ENCODE measurements at places on chromosomes 7 and 10.

GRCh38 chr10:8361510-8361844 lies 307.0 kb downstream of the GATA3 start:
- DNase-seq = no peak

DNA sequence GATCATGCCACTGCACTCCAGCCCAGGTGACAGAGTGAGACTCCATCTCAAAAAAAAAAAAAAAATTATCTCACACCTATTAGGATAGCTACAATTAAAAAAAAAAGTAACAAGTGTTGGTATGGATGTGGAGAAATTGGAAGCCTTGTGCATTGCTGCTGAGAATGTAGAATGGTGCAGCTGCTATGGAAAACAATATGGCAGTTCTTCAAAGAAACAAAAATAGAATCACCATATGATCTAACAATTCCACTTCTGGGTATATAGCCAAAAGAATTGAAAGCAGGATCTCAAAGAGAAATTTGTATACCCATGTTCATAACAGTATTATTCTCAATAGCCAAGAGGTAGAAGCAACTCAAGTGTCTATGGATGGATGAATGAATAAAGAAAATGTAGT lies 143.6 kb upstream of the PRR15 start:
- no peak for DNase-seq

- DNase-seq = no peak
Measured at GRCh38 chr10:132206806-132207535, 20.2 kb downstream of the DPYSL4 start.

- peak; percentile 32 for DNase-seq
Measured at GRCh38 chr7:52715701-52716100, 319.7 kb upstream of the POM121L12 start.

DNA sequence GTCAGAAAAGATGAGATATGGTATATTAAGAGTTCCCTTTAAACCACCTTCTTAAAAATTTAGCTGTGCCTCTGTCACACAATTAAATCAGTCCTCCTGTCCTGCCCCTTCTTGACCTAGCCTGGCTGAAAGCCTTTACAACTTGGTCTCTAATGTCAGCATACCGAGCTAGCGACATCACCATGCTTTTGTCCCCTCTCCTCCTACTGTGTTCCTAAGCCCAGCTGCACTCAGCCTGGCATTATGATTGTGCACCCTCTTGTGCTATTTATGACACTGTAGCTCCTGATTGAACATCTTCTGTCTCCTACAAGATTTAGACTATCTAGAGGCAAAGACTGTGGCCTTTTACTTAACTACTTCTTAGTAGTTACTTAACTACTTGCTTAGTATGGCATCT lies 29.2 kb downstream of the TDRD1 start:
- no peak for DNase-seq

GRCh38 chr10:13658871-13659685 lies 72.3 kb downstream of the PRPF18 start:
- DNase-seq = no peak

DNA sequence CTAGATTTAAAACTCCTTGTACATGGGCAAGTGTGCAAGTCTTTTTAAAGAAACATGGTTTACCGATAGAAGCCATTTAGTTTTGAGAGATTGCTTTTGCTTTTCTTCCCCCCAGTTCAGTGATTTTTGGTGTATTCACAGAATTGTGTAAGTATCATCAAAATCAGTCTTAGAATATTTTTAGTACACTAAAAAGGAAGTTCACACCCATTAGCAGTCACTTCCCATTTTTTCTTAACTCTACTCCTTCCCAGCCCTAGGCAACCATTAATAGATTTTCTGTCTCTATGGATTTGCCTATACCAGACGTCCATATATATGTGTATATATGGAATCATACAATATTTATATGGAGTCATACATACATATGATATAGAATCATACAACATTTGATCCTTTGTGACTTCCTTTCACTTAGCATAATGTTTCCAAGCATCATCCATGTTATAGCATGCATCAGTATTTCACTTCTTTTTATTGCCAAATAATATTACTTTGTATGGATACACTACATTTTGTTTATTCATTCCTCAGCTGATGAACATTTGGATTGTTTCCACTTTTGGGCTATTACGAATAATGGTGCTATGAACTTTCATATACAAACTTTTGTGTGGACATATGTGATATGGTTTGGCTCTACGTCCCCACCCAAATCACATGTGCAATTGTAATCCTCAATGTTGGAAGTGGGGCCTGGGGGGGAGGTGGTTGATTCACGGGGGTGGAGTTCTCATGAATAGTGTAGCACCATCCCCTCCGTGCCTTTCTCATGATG lies 16.5 kb upstream of the ARL4A start:
- no peak for DNase-seq

- no peak for DNase-seq
Measured at GRCh38 chr7:36037121-36037662, 115.9 kb upstream of the EEPD1 start.

DNA sequence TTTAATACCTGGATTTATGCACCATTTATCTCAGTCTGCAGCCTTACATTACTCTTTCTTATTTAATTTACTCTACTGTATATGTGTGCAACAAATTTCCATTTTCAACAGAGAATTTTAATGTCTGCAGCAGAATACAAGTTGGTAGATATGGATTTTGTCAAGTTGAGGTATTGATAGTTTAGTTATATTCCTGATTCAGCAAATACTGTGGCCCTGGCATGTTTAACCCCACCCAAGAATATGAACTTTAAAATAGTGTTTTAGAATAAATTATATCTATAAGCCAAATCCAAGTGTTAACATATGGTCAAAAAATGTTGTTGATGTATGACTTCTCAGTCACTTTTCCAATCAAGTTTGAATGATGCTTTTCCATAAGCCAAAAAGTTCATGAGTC lies 378.4 kb upstream of the NRG3 start:
- no peak for DNase-seq

GRCh38 chr7:41912426-41912825 lies 209.5 kb upstream of the INHBA start:
- DNase-seq = no peak

- DNase-seq = no peak
Measured at GRCh38 chr7:83415840-83416239, 233.1 kb downstream of the SEMA3E start.

DNA sequence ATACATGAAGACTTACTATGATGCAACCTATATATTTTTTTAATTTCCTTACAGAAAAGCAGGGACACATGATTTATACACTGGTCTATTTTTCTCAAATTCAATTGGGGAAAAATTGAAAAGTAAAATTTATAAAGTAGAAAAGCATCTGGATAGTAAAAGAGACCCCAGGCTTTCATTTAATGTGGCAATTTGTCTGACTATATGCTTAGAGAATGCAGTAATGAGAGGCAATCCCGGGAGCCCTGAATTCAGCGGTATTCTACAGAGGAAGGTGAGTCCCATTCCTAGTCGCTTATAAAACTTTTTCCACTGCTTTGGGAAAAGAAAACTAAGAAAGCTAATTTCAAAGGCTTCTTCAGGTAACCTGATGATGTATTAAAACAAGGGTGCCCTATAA lies 167.1 kb downstream of the SEMA3D start:
- DNase-seq = no peak

DNA sequence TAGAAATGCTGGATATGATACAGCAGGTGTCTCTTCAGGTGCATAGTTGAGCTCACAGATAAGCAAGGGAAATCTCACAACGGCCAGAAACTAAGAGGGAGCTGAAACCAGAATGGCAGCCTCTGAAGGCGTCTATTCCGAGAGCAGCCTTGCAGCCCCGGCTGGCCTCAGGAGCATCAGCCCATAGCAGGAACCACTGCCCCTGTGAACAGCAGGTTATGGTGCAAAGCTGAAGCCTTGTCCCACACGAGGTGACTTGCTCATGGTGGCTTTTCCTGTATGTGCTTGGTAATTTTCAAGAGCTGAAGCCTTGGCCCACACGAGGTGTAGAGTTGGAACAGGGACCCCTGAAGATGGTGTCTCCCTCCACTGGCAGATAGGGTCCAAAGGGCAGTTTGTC lies 33.2 kb downstream of the BNIP3 start:
- no peak for DNase-seq

DNA sequence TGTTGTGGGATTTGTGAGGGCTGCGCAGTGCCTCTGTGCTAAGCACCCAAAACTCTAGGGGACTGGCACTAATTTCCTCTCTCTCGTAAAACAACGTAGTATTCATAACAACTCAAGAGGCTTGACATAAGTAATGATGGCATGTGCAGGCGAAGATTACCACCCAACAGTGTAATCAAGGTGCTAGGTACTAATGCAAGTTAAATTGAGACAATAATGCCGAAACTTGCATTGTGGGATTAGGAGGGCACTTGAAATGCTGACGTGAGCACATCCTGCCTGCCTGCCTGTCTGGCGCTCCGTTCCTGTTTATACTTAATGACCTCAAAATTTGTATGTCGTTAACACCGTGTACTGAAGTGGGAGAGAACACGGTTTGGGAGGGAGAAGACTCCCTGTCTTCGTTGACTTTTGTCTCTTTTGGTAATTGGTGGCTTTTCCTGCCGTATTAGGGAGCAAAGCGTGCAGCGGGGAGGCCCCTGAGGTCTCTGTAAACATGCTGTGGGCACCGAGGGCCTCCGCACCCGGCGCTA lies 139.0 kb downstream of the MGMT start:
- no peak for DNase-seq

- no peak for DNase-seq
Measured at GRCh38 chr7:125459038-125459437, 529.4 kb upstream of the POT1 start.

GRCh38 chr7:9120331-9120730 lies 686.9 kb downstream of the NXPH1 start:
- DNase-seq = no peak

DNA sequence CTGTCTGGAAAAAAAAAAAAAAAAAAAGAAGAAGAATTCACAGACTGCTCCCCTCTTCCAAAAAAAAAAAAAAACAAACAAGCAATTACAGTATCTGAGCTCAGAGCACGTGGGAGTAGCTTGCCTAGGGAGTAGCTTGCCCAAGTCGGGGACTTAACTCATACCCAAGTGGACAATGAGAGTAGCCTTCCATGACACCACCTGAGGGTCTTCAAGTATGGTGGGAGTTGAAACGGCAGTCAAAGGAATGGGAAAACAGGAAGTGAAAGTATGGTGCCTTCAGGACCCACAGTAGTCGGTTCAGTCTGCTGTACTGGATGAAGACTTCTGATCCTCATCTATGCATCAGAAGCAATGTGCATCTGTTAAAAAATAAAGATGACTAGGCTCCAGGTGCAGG lies 10.6 kb downstream of the VOPP1 start:
- DNase-seq = no peak

- DNase-seq = no peak
Measured at GRCh38 chr10:33706746-33707145, 372.3 kb upstream of the NRP1 start.

GRCh38 chr7:69817121-69817520 lies 218.8 kb downstream of the AUTS2 start:
- DNase-seq = no peak

DNA sequence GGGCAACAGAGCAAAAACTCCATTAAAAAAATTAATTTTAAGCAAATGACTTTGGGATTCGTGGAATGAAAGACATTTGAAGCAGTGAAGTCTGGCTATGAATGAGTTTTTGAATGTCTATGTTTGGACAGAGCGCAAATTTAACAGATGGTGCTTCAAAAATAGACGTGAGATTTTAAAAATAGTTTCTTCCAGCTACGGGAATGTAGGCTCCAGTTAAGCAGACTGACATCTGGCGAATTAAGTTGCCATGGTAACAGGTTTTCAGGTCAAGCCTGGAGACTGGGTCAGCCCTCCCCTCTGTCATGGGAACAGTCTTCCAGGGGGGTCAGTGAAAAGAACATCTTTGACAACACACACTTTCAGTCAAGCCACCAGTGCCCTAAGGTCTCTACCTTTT lies 62.0 kb downstream of the MYOF start:
- DNase-seq = no peak

DNA sequence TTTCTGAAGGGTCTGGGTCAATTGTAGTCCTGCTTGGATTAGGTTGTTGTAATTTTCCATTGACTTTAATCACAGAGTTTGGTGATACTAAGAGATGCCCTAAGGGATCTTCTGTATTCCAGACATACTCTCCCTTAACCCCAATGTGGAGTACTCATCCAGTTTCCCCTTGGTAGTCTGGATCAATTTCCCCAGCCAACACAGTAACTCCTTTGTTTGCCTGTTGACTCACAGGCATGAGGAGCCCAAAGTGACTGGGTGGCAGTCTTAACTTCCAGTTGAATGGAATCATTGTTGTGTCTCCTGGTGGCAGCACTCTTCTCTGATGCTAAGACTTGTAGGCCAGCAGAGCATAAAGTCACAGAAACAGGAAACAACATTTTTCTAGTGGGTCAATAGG lies 41.5 kb upstream of the PIK3CG start:
- no peak for DNase-seq

DNA sequence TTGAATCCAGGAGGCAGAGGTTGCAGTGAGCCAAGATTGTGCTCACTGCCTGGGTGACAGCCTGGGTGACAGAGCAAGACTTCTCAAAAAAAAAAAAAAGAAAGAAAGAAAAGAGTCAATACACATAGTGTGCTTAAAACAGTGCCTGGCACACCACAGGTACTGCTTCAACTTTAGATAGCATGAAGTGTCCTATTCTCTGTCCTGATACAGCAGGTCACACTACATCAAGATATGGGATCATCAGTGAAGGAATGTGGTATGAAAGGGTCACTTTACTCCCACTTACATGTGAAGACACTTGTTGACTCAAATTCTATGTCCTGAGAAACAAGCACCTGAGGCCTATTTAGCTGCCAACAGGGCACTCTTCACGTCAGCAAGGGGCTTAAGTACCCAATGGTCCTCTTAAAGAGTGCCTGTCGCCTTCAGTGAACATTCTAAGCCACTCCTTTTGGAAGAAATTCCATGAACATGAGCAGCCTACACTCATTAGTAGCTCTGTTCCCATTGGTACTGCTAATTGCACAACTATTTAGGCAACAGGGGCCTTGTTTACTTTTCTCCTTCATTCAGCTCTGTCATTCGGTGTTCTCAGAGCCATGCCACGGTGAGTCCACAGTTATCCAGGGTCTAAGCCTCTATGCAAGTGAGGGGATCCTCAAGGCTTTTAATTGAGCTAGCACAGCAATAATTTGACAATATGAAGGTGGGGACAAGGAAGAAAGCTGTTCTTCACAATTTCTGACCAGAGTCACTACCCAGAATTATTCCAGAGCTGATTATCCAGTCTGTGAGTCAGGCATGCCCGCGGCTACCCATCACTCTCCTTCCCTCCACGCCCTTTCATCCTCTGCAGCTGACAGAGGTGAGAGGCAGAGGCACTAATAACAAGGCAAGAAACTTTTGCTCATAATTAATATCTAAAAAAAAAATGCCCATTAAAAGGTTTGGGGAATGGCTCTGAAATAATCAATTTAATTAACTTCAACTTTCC lies 56.6 kb upstream of the PTN start:
- no peak for DNase-seq

- no peak for DNase-seq
Measured at GRCh38 chr10:86400705-86401587, 34.4 kb upstream of the GRID1 start.
